ENCODE measurements at places on chromosomes 1 and 21.

- DNase-seq = no peak
Measured at GRCh38 chr1:220673921-220674320, 16.2 kb upstream of the C1orf115 start.

DNA sequence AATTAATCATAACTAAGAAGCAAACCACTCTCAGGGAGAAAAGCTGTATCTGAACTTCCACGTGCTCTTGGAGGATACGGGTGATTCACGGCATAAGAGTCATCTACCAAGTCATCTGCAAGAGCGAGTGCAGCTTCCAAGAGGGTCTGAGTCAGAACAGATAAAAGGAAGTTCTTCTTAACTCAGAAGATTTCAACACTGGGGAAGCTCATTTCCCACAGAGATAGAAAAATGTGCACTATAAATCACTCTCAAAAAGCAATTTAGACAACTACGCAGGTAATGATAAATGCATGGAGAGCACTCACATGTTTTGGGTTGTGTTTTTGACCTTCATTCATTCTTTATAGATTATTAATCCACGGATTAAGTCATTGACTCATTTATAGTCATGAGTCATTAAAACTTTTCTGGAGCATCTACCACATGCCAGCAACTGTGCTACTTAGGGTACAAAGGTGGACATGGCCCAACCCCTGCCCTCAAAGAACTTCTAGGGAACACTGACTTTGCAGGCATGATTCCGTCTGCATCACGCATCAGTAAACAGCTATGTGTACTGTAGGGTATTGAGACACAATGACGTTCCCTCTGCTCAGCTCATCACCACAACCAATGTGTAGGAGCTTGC lies 20.8 kb downstream of the KCNJ15 start:
- DNase-seq = peak; percentile 19

DNA sequence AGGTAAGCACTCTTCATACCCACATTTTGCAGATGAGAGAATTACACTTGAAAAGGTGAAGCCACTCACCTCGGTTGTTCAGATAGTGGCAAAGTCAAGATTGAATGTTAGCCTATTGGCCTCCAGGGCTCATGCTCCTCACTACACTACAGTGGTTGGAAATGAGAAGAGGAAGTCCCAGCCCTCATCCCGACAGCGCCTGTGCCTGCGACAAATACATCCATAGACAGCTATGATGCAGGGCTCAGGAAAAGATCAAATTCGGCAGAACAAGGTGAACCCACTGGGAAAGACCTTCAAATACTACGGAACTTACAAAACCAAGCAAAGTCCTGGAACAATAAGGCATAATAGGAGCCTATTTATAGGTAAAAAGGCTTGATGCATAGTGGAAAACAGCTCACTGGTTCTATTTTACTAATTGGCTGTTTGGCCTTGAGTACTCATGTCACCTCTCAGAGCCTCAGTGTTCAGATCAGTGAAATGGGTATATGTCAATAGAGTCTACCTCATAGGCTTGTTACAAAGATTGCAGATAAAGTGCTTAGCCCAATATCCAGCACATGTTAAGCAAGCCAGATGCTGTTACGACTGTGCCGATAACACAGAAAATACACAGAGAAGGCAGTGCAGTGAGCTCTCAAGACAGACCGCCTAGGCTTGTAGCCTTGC lies 3.5 kb downstream of the SPOCD1 start:
- DNase-seq = no peak

- peak; percentile 65 for DNase-seq
Measured at GRCh38 chr1:3312898-3313575, 141.4 kb upstream of the ARHGEF16 start.

GRCh38 chr1:209404577-209404976 lies 178.9 kb upstream of the CAMK1G start:
- no peak for DNase-seq

DNA sequence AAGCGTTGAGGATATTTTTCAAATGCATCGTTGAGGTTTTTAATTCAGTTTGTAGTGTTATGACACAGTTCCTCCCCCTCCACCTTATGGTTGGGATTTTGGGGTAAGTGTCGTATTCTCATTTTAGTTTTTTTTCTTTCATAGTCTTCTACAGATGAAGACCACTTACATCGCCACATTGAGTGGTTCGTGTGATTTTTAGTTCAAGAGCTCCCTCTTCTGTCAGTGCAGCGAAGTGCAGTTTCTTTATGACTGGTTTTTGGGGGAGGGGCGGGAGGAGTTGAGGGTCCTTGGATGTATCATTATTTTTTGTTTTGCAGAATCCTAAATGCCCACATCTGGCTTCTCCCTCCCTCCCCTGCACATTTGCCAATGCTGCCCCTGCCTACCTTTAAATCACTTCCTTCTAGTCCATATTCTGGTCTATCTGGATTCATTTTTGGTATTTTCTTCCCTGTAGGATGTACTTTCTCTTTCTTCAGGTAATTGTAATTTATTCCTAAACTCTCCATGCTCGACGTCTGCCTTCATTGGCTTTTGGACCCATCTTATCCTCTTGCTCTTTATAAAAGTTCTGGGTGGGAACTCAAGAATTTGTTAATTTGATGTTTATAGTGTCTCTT lies 433.1 kb downstream of the CAMTA1 start:
- peak; percentile 10 for DNase-seq

DNA sequence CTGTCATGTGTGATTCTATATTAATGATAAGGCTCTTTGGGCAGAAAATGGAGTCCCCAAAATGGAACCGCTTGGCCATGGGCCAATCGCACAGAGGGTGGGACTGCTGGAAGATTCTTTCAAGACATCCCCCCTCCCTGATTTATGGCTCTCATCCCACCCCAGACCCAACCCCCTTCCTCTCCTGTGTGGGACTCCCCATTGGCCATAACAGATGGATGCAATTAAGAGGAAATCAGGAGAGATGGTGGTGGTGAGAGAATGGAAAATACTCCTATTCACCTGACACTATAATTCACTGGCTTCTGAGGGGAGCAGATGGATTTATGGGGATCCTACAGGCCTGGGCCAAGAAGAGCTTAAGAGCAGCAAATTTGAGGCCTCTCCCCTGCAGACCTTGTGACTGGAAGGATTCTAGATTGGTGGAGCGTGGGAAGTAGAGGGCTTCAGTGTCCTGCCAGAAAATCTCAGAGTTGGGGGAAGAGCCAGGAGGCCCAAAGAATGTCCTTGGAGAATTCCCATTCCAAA lies 1.7 kb downstream of the IGFN1 start:
- DNase-seq = no peak

DNA sequence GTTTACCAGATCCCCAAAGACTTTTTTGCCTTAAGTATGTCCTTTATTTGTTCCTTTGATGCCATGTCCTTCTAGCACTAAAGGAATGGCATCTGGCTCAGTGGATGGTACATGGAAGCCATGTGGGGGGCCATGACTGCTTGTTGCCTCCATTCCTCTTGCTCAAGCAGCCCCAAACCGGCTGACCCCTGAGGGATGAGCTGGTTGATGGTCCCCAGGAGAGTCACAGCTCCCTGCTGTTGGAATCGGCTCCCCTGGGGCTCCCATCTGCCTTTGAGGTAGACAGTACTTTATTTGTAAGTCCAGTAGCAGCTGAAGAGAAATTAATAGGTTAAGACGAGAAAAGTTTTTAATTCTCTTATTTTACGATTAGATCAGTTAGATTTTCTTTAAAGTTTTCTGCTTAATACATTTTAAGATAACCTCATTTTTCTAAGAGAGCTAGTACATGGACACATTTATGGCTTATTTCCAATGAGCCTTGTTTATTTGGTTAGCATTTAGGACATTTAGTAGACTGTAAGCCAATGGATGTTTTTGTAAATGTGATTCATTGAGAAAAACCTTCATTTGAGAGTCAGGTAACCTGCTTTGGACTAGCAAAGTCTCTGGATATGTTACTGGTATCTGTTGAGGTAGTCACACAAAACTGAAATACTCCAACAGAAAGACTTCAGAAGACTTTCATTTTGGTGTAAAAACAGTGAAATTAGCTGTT lies 88.2 kb downstream of the CAMTA1 start:
- DNase-seq = no peak

- DNase-seq = no peak
Measured at GRCh38 chr1:224068458-224069072, 45.3 kb upstream of the FBXO28 start.

DNA sequence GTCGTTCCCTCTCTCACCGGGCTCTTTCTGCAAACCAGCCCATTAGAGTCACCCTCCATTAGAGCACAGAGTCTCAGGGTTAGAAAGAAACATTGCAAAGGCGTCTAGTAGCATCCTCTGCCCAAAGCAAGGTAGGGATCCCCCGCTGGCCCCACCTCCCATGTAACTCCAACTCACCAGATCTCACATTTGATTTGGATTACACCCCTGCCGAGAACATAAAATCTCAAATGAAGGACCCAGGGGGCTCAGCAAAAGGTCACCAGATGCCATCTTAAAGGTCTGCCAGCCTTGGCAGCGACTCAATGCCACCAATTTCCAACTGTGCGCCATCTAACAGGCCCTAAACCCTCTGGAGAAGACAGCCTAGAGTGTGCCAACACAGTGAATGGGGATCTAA lies 14.1 kb downstream of the C1orf87 start:
- no peak for DNase-seq

- DNase-seq = no peak
Measured at GRCh38 chr1:232462213-232462612, 167.7 kb downstream of the SIPA1L2 start.

DNA sequence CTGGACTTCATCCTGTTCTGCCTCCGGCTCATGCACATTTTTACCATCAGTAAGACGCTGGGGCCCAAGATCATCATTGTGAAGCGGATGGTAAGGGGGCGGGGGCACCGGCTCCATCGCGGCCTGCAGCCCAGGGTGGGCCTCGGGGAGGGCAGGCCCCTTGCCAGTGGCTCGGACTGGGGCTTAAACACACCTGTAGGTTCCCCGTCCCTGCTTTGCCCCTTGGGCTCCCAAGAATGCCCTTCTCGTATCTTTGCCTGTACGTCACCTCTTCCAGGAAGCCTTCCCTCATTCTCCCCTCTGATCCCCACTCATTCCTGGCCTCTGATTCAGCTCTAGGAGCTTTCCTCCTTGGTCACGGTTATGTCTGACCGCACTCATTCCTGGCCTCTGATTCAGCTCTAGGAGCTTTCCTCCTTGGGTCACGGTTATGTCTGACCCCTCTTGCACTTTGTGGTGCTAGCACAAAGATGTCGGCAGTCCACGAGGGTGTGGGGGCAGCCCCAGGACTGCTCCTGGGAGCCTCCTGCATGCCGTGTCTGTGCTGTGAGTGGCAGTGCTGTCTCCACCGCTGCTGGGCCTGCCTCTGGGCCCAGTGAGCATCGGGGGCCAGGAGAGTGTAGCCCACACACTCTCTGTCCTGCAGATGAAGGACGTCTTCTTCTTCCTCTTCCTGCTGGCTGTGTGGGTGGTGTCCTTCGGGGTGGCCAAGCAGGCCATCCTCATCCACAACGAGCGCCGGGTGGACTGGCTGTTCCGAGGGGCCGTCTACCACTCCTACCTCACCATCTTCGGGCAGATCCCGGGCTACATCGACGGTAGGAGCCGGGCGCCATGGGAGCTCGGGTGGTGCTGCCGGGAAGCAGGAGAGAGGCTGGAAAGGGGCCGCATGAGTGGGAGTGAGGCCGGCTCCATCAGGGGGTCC lies 49.1 kb upstream of the LRRC3 start:
- no peak for DNase-seq

GRCh38 chr1:8583031-8583430 lies 234.4 kb downstream of the RERE start:
- DNase-seq = no peak

DNA sequence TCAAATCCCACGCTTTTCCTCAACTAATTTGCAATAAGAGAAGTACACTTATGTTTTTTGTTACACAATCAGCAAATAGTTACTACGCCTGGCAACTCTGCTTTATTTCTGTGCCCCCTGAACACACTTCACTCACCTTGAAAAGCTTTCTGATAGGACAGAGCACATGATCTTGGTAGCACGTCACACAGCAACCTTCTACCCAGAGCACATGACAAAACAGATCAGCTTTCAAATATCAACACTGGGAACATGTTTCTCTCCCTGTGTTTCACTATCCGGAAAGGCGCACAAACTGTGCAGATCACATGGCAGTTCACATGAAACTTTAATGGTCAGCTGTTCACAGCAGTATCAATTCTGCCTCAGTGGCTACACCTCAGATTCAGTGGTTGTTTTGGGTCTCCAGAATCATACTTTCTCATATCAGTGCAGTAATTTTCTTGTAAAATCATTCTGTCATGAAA lies 2.2 kb downstream of the SLC19A2 start:
- DNase-seq = no peak

GRCh38 chr1:66552287-66552686 lies 18.3 kb downstream of the SGIP1 start:
- DNase-seq = no peak

DNA sequence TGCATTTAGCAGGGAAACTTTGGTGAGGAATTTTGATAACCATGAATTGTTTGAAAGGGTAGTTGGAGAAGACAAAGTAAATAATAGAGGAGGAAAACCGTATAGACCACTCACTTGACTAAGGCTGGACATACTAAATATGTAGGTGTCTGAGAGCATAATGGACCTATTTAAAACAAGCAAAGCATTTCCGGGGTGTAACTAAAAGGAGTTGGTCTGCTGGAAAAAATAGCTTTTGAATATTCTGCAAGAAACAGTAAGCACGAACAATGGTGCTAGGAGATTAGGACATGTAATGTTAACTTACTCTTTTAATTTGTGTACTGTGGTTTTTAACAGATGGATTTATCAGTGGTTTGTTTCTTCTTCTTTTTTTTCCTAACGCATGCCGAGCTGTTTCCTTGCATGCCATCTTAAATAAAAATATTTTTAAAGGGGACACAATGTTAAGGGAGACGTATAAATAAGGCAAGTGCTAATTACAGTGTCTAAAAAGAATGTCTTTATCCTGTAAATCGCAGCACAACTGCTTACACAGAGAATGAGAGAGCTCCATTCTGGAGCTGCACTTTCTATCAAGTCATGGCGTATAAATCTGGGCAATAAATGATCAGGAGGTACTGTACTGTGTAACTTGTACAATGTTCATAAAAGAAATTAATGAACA lies 492.1 kb downstream of the LMO4 start:
- DNase-seq = no peak

DNA sequence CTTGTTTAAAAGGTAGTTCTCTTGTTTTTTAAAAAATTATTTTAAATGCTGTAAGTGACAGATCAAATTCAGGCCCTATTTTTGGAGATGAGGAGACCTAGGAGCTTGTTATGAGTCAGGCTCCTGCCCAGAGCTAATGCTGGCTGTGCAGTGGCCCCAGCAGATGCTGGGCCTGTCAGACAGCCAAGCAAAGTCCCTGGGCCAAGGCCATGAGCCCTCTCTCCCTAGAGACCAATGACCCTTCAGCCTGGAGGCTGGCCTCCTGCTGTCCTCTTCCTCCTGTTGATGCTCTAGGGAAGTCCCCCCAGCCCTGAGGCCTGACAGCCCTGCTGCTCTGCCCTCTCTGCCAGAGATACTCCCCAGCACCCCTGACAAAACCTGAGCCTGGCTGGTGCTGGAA lies 128.1 kb upstream of the CTTNBP2NL start:
- no peak for DNase-seq

GRCh38 chr1:237664348-237664747 lies 226.4 kb downstream of the ZP4 start:
- no peak for DNase-seq
